ENCODE measurements at places on chromosomes 13 and 19. TPM values are rescaled to one million over a fixed set of nuclear protein-coding genes. Genes with fewer than 3 reads are reported as not detected.

DNA sequence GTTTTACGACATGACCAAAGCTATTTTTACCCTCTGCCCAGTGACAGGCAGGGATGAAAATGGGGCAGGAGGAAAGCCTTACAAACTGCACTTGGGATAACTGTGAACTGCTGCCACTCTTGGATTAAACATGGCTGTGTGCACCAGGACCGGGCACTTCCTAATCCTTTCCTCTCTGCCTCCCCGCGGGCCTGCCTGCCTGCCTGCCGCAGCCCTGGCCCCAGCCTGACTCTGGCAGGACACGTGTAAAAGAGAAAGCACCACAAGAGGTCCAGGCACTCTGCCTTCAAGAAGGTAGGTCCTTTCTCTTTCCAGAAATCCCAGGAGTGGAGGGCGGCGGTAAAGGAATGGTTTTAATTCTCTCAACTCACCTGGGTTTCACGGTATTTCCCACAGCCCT, 4.8 kb downstream of the TSHZ3 start:
- peaks cover 31% of the 10 kb centered on the region for H3K4me1 ChIP-seq
- no peaks in the 10 kb centered on the region for H3K27me3 ChIP-seq
- H3K27ac ChIP-seq = peak overlapping the region; percentile 1
- H3K36me3 ChIP-seq = peaks cover 13% of the 10 kb centered on the region
- no peak overlapping the region for H3K4me3 ChIP-seq

- no peak overlapping the region for H3K4me3 ChIP-seq
- no peaks in the 10 kb centered on the region for H3K36me3 ChIP-seq
- no peaks in the 10 kb centered on the region for H3K27me3 ChIP-seq
- no peaks in the 10 kb centered on the region for H3K4me1 ChIP-seq
Observed at GRCh38 chr19:31167690-31168089, 181.5 kb downstream of the TSHZ3 start.

GRCh38 chr13:39329182-39329639, 273.8 kb downstream of the LHFPL6 start:
- no peaks in the 10 kb centered on the region for H3K36me3 ChIP-seq
- no peak for DNase-seq
- no peak overlapping the region for H3K4me3 ChIP-seq
- no peak overlapping the region for H3K27ac ChIP-seq
- H3K27me3 ChIP-seq = no peaks in the 10 kb centered on the region

DNA sequence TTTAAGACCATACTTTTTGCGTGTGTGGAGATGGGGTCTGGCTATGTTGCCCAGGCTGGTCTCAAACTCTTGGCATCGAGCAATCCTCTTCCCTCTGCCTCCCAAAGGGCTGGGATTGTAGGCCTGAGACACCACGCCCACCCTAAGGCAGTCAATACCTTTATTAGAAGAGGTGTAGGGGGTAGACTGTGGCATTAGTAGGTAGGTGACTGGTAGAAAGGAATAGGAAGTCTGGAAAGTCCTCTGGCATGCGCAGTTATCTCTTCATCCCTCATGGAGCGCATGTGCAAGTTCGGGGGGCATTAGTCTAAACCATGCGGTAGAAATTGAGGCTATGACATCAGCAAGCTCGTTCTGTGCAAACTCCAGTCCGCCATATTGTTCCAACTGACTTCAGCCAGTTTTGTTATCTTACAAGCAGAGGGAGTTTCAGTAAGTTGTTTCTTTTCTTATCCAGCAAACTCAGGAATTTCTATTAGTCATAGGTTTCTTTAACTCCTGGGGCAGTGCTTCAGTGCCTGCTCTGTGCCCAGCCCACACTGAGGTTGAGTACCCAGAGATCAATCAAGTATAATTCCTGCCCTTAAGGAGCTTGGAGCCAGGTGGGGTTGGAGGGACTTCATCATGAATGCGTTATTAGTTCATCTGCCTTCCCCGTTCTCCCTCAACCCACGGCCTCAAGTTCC, 7.3 kb upstream of the RANBP3 start:
- H3K4me1 ChIP-seq = peaks cover 19% of the 10 kb centered on the region
- H3K36me3 ChIP-seq = no peaks in the 10 kb centered on the region
- H3K27ac ChIP-seq = peak overlapping the region; percentile 12
- H3K27me3 ChIP-seq = no peaks in the 10 kb centered on the region
- peak; percentile 61 for DNase-seq

GRCh38 chr19:18710996-18711751, 27.7 kb downstream of the CRTC1 start:
- H3K4me1 ChIP-seq = peaks cover 11% of the 10 kb centered on the region
- H3K27ac ChIP-seq = peak overlapping the region; percentile 45
- H3K27me3 ChIP-seq = no peaks in the 10 kb centered on the region
- DNase-seq = peak; percentile 78
- no peak overlapping the region for H3K4me3 ChIP-seq
- no peaks in the 10 kb centered on the region for H3K36me3 ChIP-seq

- peak; percentile 69 for DNase-seq
- H3K4me3 ChIP-seq = no peak overlapping the region
- no peak overlapping the region for H3K27ac ChIP-seq
- H3K27me3 ChIP-seq = peaks cover 10% of the 10 kb centered on the region
- no peaks in the 10 kb centered on the region for H3K36me3 ChIP-seq
Observed at GRCh38 chr13:106352850-106353249, 182.6 kb downstream of the EFNB2 start.

- DNase-seq = peak; percentile 44
- H3K36me3 ChIP-seq = no peaks in the 10 kb centered on the region
- H3K4me1 ChIP-seq = no peaks in the 10 kb centered on the region
- H3K4me3 ChIP-seq = no peak overlapping the region
- no peak overlapping the region for H3K27ac ChIP-seq
Observed at GRCh38 chr13:85241060-85241459, 558.2 kb downstream of the SLITRK6 start.

DNA sequence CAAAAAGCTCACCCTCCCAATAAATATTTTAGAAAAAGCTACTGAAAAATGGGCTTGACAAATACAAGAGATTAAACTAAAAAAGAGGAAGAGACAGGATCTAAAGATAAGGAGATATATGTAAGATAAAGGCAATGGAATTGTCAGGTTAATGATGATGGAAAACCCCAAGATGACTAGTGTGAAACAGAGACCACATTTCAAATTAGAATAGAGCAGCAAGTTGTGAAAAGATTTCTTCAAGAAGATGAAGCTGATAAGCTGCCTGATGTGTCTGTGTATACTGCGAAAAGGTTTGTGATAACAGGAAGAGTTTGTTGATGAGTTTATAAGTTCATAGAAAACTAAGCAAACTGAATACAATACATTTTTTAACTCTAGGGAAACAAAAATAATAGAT, 840.1 kb upstream of the SLITRK5 start:
- DNase-seq = no peak
- H3K27me3 ChIP-seq = no peaks in the 10 kb centered on the region
- H3K4me3 ChIP-seq = no peak overlapping the region
- no peaks in the 10 kb centered on the region for H3K36me3 ChIP-seq
- H3K27ac ChIP-seq = no peak overlapping the region
- H3K4me1 ChIP-seq = no peaks in the 10 kb centered on the region

Gene MEF2B
- under 0.01 TPM for total RNA-seq

Gene AMER2
- total RNA-seq = not detected
